Stimulated activated CD4-positive, alpha-beta T cell treated with anti-CD3 and anti-CD28 coated beads, TNF-alpha, amount 100 ng/mL, for 48 hours (primary cell): ENCODE measurements at places on chromosomes 5 and 9.

- DNase-seq, result no peak
Measured at GRCh38 chr5:54619731-54620130, 102.2 kb downstream of the SNX18 start.

GRCh38 chr5:41869724-41870626 lies at the start of gene OXCT1:
OXCT1 (minus strand) TSS chr5:41870425; CDS start chr5:41870358, 67 bp downstream.
- peak; percentile 88 for DNase-seq

- no peak for DNase-seq
Measured at GRCh38 chr9:101514071-101514470, 19.6 kb upstream of the RNF20 start.

GRCh38 chr5:104538734-104539133 lies 976.1 kb upstream of the NUDT12 start:
- DNase-seq, result no peak

DNA sequence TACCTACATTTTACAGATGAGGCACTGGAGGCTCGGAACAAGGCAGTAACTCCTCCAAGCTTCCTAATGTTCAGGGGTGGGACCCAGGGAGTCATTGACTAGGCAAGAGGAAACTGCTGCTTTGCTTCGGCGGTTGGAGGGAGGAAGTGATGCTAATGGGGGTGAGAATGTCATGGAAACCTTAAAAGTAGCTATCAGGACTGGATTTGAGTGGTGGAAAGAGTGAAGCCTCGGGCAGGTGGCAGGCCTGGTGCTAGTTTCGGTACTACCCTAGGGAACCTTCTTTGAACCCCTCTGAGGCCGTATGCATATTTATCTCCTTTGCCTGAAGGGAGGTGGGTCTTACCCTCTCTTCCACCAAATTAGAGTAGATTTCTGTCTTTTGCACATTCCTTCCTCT lies 1.6 kb downstream of the BSPRY start:
- no peak for DNase-seq

GRCh38 chr5:166926138-166926537 lies 1365.3 kb upstream of the WWC1 start:
- DNase-seq, result no peak

GRCh38 chr5:139386050-139386438 lies 2.9 kb upstream of the SLC23A1 start:
- DNase-seq, result no peak

GRCh38 chr5:63127054-63127453 lies 548.4 kb downstream of the LRRC70 start:
- no peak for DNase-seq
